Mesenteric fat pad (tissue), 1 donor: ENCODE measurements at places on chromosomes 6 and 20.

GRCh38 chr6:110590821-110591351 lies 114.5 kb upstream of the SLC22A16 start:
- no peak for DNase-seq

GRCh38 chr6:69957985-69958559 lies 91.7 kb downstream of the COL19A1 start:
- no peak for DNase-seq

- DNase-seq = no peak
Measured at GRCh38 chr20:62642051-62642665, at the start of gene SLCO4A1. SLCO4A1 (plus strand) TSS chr20:62642503; CDS start chr20:62656455, 13,952 bp downstream.

- DNase-seq = no peak
Measured at GRCh38 chr20:19519466-19519865, 238.6 kb upstream of the RIN2 start.

DNA sequence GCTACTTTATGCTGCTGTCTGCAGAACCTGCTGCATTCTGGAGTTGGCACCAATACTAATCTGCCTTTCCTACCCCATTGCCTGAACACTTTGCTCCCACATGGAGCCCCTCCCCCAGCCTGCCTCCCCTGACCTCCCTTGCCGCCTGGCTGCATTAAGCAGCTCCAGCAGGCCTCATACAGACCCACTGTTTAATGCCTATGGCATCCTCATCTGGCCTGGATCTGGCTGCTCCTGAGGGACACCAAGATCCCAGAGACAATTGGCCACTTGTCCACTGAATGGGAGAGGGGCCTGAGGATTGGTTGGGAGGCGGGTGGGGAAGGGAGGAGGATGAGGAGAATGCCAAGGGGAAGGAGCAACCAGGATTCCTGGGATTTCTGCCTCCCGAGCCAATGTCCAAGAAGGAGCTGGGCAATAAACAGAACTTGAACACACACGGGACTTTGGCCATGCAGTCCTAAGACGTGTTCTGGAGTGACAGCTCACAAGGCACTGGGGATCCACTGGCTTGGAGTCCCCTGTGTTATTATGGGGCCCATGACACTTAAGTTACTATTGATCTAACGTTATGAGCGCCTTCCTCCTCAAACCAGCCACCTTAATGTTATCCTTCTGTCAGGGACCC lies 10.4 kb upstream of the KCNK5 start:
- peak; percentile 78 for DNase-seq

- no peak for DNase-seq
Measured at GRCh38 chr6:17038316-17038715, 63.5 kb upstream of the STMND1 start.

GRCh38 chr6:82094166-82094806 lies 153.3 kb downstream of the IBTK start:
- DNase-seq = no peak

- DNase-seq = no peak
Measured at GRCh38 chr6:130032758-130033340, 14.5 kb downstream of the L3MBTL3 start.

DNA sequence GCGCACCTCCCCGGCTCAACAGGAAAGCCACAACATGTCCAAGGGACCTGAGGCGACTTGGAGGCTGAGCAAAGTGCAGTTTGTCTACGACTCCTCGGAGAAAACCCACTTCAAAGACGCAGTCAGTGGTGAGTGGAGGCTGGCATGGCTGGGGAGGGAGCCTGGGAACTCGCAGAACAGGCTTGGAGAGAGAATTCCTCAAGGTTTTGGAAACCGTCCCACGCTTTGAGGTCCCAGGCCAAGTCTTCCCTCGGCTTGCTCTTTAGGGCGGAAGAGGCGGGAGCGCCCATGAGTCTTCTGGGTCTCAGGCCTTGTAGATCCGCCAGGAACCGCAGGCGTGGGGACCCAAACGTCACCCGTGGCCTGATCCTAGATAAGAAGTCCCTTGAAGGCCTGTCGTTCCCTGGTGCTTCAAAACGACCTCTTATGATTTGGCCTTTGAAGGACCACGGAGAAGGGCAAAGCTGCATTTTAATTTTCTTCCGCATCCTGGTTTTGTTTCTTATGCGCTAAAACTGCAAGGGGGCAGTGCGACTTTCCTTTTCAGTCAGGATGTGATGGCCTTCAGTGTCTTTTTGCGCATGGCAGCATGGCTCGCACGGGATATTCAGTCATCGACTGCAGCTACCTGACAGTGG lies 2.0 kb downstream of the LAMP5 start:
- no peak for DNase-seq

GRCh38 chr20:64157878-64158277 lies 6.4 kb upstream of the MYT1 start:
- DNase-seq = no peak

DNA sequence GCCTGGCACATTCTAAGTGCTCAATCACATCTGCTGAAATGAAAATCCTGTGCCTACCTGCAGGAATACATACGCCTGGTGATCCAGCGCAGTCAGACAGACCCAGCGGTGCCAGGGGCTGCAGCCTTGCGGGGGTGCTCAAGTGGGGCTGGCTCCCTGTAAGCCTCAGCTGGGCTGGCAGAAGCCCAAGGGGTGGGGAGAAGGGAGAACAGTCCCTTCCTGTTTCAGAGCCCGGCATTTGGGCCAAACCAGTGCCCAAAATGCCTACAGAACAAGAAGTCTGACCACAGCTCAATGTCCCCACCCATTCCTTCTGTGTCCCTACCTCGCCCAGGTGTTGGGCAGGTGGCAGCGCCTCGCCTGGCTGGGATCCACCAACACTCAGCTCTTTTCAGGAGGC lies 22.6 kb downstream of the KCNK15 start:
- DNase-seq = no peak

- no peak for DNase-seq
Measured at GRCh38 chr6:158654498-158654897, 4.6 kb downstream of the SYTL3 start.

DNA sequence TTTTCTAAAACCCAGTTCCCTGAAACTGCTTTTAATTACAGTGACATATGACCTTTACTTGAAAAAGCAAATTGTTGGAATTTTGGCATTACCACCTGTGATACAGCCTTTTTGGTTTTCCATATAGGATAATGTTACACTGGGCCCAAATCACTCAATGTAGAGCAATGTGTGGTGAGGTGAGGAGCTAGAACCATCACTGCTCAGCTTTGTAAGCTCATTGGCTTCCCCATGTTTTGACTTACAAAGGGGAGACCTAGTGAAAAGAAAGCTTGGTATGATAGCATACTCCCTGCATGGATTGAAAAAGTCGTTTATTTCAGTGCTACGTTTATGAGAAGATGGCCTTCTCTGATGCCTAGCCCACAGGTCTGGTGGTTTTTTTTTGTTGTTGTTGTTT lies 470.4 kb upstream of the EPHA7 start:
- no peak for DNase-seq

- DNase-seq = peak; percentile 88
Measured at GRCh38 chr6:157649311-157650260, 173.5 kb upstream of the SNX9 start.

DNA sequence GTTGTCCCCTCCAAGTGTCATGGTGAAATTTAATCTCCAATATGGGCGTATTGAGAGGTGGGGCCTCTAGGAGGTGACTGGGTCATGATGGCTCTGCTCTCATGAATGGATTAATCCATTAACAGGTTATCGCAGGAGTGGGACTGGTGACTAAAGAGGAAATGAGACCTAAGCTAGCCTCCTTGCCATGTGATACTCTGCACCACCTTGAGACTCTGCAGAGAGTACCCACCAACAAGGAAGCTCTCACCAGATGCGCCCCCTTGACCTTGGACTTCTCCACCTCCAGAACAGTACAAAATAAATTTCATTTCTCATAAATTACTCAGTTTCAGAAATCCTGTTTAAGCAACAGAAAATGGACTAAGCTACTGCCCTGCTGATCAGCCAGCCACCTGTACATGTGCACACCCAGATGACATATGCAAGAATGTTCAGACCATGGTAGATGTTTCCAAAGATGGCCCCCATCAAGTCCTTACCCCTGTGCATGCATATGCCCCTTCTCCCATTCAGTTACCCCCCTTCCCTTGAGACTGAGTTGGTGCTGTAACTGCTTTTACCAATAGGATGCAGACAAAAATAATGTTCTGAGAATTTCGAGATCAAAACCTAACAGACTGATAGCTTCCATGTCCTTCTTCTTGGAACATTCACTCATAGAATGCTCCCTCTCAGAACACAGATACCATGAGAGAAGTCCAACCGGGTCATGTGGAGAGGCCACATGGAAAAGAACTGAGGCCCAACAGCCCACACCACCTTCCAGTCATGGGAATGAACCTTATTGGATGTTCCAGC lies 28.4 kb downstream of the MAP3K5 start:
- no peak for DNase-seq

- DNase-seq = no peak
Measured at GRCh38 chr20:56554869-56555268, 21.8 kb downstream of the FAM209B start.

GRCh38 chr6:170266061-170266825 lies 24.6 kb downstream of the DLL1 start:
- no peak for DNase-seq

DNA sequence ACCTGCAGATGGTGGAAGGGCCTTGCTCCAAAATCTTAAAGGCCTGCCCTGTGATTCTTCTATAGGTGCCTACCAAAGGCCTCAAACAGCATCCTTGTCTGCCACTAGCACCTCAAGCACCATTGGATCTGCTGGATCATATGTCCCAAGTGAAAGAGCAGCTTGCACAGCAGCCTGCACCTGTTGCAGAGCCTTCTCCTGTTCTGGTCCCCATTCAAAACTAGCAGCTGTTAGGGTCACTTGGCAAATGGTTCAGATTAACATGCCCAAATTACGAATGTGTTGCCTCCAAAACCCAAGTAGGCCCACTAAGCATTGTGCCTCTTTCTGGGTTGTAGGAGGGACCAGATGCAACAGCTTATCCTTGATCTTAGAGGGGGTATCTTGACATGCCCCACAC lies 99.6 kb upstream of the F13A1 start:
- DNase-seq = no peak

- no peak for DNase-seq
Measured at GRCh38 chr6:162907876-162908481, 180.2 kb downstream of the PACRG start.

GRCh38 chr20:8095648-8096572 lies 36.2 kb upstream of the PLCB1 start:
- DNase-seq = no peak

DNA sequence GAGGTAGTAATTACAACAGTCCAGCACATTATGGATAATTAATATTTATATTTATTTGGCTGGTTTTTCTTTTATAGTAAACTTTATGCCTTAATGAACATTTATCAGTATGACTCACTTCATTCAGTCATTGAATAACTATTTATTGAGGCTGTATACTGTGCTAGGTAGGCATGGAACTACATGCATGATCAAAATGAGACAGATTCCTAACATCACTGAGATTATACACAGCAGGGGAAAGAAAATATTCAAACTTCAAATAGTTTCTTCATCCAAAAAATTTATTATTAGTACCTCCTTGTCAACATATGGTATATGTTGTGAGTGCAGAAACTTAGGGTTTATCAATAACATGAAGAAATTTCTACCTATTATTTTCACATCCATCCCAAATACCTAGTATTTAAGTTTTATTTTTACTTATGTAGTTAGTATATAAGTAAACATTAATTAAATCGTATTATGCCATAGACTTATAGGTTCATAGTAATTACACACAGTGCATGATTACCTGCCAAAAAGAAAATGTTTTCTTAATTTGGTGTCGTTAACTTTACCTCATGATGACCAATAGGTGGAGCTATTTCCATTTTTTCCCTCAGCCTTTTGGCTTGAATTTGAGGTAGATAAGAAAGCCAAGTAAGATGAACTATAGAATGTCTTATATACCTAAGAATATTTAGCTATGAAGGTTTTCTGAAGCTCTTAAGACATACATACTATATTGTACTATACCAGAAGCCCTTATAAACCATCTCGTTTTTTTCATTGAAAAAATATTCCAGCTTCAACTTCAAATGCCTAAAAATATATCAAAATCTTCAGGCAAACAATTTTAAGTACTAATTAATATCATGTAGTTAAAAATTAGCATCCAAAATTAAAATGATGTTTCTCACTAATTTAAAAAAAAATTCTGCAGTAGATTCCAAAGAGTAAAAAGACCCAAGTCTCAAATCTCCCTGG lies 12.5 kb upstream of the TMEM30A start:
- no peak for DNase-seq

- no peak for DNase-seq
Measured at GRCh38 chr6:44659726-44660125, 272.2 kb downstream of the CDC5L start.

GRCh38 chr6:3722785-3723184 lies 28.7 kb downstream of the PXDC1 start:
- DNase-seq = no peak

DNA sequence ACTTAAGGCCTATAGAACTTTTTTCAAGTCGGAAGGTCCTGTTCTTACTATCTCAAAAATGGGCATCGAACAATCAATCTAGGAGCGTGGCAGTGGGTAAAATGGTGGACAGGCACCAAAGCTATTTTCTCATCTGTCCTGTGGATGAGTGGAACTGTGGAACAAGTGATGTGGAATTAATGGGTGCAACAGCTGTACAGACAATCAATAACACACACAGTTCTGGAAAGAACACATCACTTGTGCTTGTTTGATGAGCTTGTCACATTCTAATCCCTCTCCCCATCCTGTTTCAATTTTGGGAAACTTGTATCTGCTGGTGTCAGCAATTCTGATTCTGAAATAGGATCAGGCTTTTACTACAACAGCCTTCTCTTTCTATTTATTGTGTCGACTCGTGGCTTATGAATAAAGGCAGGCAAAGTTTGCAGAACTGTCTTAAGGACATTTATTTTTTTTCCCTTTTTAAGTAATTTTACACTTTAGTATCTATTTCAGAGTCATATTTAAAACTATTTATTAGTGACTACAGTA lies 11.5 kb downstream of the RBM24 start:
- DNase-seq = no peak

GRCh38 chr20:57402206-57403125 lies 11.3 kb downstream of the RBM38 start:
- DNase-seq = no peak

- no peak for DNase-seq
Measured at GRCh38 chr6:21334651-21335050, 258.9 kb upstream of the SOX4 start.

GRCh38 chr6:80197474-80197873 lies 91.0 kb downstream of the BCKDHB start:
- DNase-seq = no peak

GRCh38 chr6:11096109-11096508 lies 2.5 kb downstream of the SMIM13 start:
- DNase-seq = no peak

GRCh38 chr6:105981002-105981887 lies 104.9 kb upstream of the PRDM1 start:
- DNase-seq = no peak

- DNase-seq = no peak
Measured at GRCh38 chr20:9515214-9515585, 810 bp downstream of the LAMP5 start.

- DNase-seq = peak; percentile 49
Measured at GRCh38 chr6:3431994-3432393, 24.9 kb downstream of the SLC22A23 start.

DNA sequence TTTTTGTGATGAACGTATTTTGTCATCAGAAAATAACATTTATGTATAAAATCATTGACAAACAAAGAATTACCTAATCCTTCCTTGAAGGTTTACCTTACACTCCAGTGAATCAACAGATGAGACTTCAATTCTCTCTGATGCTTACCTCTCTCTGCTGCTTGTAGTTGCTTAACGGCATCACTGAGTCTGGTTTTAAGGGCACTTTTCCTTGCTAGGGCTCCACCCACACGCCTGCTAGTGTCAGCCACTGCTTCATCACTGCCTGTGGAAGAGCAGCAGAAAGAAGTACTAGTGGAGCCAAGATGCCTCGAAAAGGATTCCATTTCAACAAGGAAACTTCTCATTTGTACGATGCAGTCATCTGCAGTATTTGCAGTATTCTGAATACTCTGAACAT lies 63.0 kb downstream of the FAM229B start:
- DNase-seq = no peak
